SHP77 treated with DMSO at 0.1 percent for 48 hours (cell line): ENCODE measurements at places on chromosomes 7 and 10.

- no peak for DNase-seq
Measured at GRCh38 chr10:125795128-125795527, 19.5 kb upstream of the MMP21 start.

- no peak for DNase-seq
Measured at GRCh38 chr10:113264333-113265131, 288.3 kb upstream of the HABP2 start.

DNA sequence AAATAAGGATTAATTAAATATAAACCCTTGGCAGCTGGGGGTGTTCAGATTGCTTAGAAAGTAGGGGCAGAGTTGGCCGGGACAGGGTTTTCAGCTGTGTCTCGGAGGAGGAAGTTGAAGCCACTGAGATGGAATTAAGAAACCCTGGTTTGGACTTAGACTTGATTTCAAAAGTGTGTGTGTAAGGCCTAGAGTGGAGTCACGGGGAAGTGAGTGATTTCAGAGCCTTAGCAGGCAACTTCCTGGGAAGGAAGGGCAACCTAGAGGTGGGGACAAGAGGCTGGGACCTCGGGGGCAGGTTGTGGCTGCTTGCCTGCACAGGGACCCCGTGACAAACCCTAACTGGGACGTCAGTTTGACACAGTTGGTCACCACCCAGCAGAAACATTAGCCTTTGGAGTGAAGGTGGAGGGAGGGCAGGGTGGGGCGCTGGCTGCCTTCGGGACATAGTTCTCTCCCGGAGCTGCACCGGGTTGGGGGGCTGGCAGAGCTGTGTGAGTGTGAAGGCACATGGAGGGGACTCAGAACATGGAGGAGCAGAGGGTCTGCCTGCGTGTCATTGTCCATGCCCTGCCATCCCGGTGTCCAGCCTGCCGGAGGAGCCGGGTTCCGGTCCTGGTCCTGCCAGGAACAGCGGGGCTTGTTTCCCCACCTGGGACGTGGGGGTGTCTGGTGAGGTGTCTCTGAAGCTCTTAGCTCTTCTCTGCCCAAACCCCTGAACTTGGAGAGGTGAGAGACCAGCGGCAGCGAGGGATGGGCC, 1.8 kb downstream of the BRI3 start:
- DNase-seq, result no peak

- DNase-seq, result no peak
Measured at GRCh38 chr7:98996150-98996552, 117.8 kb downstream of the TRRAP start.

- no peak for DNase-seq
Measured at GRCh38 chr10:131905603-131906268, 4.9 kb downstream of the PPP2R2D start.

DNA sequence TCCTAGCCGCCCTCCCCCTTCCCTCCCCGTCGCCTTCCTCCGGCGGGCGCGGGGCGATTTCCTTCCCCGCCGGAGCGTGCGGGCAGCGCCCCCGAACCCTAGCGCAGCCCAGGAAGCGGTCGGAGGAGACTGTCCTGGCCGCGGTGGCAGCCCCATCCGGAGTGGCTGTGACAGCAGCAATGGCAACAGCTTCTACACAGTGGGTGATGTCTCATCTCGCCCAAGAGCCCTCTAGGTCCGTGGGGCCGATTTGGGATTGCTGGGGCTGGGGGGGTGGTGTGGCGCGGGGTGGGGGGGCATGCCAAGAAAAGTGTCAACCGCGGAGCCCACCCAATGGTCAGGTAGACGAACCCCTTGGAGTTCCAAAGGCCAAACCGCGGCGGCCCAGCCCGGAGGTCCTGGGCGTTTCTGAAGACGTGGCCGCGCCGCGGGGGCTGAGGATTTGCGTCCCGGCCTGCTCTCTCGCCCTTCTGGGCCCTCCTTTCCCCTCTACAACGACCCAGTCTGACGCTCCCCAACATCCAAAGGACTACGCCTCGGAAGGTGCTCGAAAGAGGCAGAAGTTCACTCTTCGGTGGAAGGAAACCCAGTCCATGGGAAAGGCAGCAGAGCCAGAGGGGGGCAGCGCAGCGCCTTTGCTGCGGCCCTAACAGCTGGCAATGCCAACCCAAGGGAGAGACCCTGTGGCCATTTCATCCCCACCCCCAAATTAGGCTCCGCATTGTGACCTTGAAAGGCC, 603 bp upstream of the TWIST1 start:
- DNase-seq, result no peak

- DNase-seq, result no peak
Measured at GRCh38 chr7:92498557-92498956, 20.8 kb upstream of the ERVW-1 start.

- no peak for DNase-seq
Measured at GRCh38 chr10:92544296-92544695, 29.6 kb downstream of the IDE start.

DNA sequence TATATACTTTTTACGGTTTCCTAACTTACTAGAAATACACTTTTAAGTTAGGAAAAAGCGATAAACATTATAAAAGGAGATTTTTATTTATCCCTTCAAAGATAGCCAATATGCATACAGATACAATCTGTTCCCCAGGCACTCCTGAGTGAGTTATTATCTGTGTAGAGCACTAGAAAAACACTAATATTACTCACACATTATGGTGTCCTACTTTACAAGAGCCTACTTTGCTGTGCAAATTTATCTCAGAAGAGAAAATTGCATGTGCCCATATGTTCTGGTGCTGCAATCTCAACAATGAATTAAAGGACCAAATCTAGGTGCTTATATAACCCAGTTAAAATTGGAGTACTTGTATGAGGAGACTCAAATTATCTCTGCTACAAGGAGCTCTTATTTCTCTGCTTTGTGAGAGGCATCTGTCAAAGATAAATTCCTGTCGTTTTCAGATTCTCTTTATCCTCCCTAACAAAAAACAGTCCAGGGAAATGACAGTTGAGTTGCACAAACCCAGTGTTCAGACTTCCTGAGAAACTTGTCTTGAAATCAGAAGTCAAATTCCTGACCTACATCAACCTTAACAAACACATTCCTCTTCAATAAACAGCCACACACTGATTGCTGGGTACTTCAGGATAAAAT, 28.9 kb downstream of the CPA1 start:
- no peak for DNase-seq

DNA sequence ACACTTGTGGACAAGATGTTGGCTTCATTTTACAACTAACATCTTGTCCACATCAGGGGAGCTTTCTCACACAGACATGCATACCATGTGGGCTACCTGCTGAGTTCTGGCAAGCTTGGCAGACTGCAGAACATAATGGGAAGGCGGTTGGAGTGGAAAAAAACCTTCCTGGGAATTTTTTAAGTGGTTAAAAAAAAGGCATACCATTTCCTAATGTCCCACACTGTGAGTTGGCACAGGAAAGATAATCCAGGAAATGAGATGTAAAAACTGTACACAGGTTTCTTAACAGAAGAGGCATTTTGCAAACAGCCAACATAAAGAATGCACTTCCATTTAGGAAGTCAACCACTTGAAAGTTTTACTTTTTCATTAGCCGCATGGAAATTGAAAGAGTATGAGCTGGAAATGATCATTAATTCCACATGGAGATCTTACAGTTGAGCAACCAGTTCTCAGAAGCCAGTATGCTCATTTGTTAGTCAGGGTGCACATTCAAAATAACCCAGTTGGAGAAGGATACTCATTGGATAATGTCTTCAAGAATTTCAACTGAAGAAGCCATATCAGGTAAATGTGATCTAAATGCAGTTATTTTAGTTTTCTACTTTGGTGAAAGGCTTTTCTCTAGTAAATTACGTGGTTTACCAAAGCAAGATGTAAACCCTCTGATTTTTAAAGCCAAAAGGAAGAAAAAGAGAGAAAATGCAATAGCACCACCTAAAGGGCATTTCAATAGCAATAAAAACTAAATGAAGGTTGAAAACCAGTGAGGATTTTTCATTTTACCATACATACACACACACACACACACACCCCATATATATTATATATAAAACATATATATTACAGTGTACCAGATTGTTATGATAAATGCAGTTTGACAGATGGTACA, 194.0 kb downstream of the TAX1BP1 start:
- DNase-seq, result no peak

DNA sequence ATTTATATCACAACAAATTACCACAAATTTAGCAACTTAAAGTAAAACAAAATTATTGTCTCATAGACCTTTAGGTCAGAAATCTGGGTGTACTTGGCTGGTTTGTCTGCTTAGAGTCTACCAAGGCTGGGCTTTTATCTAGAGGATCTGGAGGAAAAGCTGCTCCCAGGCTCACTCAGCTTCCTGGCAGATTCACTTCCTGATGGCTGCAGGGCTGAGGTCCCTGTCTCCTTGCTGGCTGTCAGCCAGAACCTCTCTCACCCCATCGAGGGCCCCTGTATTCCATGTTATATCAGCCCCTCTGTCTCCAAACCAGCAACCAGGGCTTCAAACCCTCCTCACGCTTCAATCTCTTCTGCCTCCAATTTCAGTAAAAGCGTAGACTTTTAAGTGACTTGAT, 734.9 kb downstream of the NRG3 start:
- DNase-seq, result no peak

DNA sequence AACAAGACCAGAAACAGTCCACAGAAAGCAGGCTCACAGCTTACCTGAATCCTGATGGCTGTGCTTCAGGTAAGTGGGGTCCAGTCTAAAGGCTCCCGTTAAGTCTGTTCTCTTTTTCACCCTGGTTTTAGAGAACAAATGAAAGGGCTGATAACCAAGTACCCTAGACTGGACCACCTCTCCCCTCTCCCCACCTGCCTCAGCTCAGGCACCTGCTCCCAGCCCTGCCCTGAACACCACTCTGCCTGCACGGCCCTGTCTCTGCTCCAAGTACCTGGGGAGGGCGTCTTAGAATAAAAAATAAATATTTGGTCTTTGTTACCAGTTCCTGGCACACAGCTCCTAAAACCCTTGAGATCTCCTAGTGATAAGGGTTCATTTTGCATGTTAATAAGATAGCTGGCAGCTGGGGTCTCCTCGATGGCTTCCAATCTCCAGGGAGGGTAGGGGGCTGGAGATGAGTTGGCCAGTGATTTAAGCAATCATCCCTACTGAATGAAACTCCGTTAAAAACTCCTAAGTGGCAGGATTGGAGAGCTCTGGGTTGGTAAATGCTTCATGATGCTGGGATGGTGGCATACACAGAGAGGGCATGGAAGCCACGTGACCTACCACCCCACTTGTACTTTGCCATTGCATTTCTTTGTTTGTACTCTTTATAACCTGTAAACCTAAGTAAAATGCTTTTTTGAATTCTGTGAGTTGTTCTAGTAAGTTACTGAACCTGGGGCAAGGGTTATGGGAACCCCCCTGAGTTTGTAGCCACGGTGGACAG, 29.8 kb upstream of the FIGNL1 start:
- no peak for DNase-seq

- no peak for DNase-seq
Measured at GRCh38 chr7:4675771-4676367, 6.2 kb upstream of the FOXK1 start.

DNA sequence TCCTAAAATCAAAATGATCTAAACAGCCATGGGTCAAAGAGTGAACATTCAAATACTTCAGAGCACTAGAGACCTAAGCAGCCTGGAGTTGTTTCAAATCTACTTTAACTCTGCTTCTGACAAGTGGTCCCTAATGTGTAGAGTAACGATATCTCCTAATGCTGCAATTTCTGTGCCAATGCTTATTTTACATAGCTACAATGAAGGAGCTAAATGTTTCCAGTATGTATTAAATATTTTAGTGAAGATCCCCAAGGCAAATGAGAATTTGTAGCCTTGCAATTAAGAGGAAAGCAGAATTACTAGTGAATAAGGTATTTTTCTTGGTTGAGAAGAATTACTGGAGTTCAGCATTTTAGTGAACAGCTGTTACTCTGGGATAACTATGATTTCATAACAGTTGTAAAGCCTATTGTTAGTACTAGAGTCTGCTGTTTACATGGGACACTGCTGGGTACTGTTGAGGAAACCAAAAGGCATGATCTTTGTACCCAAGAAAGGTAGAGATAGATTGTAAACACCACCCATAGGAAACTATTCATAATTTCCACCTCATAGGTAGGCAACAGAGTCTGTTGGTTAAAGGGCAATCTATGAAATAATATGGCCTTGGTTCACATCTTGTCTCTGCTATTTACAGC, 271.9 kb downstream of the PLXDC2 start:
- no peak for DNase-seq

GRCh38 chr7:94973844-94974243, 66.5 kb downstream of the PPP1R9A start:
- DNase-seq, result no peak
